ENCODE measurements at places on chromosomes 3 and 15. TPM values are rescaled to one million over a fixed set of nuclear protein-coding genes. Genes with fewer than 3 reads are reported as not detected.

DNA sequence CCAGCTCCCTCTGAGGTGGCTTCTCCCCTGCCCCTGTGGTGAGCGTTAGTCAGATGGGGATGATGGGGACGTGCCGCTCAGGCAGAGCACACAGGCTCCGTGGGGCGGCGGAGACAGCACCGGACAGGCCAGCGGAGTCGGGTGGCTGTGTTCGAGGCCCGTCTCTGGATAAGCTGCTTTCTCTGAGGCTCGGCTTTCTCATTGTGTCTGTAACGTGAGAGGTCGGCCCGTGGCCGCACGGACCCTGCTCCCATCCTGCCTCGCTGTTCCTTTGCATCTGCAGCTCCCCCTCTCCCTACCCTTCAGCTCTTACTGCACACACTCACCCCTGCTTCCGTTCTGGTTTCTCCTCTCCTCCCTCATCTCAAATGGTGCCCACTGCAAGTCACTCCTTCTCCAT, 62.5 kb downstream of the FAM43A start:
- no peak overlapping the region for H3K27ac ChIP-seq
- H3K27me3 ChIP-seq = peaks cover 5% of the 10 kb centered on the region
- no peak overlapping the region for H3K4me3 ChIP-seq
- H3K36me3 ChIP-seq = no peaks in the 10 kb centered on the region

- no peak for DNase-seq
- no peaks in the 10 kb centered on the region for H3K27me3 ChIP-seq
- peaks cover 5% of the 10 kb centered on the region for H3K36me3 ChIP-seq
- H3K4me1 ChIP-seq = no peaks in the 10 kb centered on the region
- no peak overlapping the region for H3K4me3 ChIP-seq
- H3K27ac ChIP-seq = no peak overlapping the region
Measured at GRCh38 chr3:31431321-31431720, 101.4 kb upstream of the STT3B start.

- peak overlapping the region; percentile 89 for H3K4me3 ChIP-seq
- peak overlapping the region; percentile 98 for H3K27ac ChIP-seq
- no peak for DNase-seq
- H3K36me3 ChIP-seq = peaks cover 43% of the 10 kb centered on the region
- peaks cover 67% of the 10 kb centered on the region for H3K4me1 ChIP-seq
Measured at GRCh38 chr15:96335411-96336024, 5.0 kb downstream of the NR2F2 start.

GRCh38 chr3:52361898-52362297, 45.8 kb downstream of the DNAH1 start:
- H3K4me3 ChIP-seq = no peak overlapping the region
- H3K4me1 ChIP-seq = no peaks in the 10 kb centered on the region
- no peak for DNase-seq
- no peaks in the 10 kb centered on the region for H3K27me3 ChIP-seq

Gene SLC2A2
- total RNA-seq = not detected

Gene ZNF660
- total RNA-seq = 18.7 TPM
